ENCODE measurements at places on chromosomes 4 and X.

GRCh38 chr4:128538111-128538882, 250.7 kb upstream of the PGRMC2 start:
- DNase-seq: no peak

- DNase-seq: no peak
Observed at GRCh38 chr4:140931911-140932310, 175.7 kb upstream of the TBC1D9 start.

- DNase-seq: no peak
Observed at GRCh38 chrX:48083212-48083611, 11.8 kb upstream of the ZNF630 start.

GRCh38 chr4:20249333-20249732, 2.4 kb upstream of the SLIT2 start:
- DNase-seq: no peak

DNA sequence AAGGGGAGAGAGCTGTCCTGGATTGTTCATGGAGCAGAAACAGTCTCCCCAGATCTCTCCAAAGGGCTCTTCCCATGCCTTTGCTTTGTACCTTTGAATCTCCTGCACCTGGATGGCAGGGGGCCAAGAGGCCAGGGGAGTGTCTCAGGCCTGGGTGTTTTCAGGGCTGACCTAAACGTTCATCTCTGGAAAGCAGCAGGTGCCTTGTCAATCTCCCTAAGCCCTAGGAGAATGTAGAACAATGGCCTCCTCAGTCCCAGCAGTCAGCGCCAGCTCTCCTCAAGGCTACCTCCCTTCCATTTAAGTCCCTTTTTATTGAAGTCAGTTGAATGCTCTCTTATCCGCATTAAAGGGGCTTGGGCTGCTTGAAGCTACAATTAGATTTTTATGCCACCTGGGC, 31.2 kb upstream of the NSUN7 start:
- DNase-seq: no peak

GRCh38 chr4:113811359-113811758, 49.8 kb upstream of the CAMK2D start:
- DNase-seq: no peak

- DNase-seq: no peak
Observed at GRCh38 chrX:105168577-105168976, 51.9 kb downstream of the TEX13A start.

- DNase-seq: no peak
Observed at GRCh38 chr4:70496231-70496630, 22.1 kb upstream of the AMTN start.

- no peak for DNase-seq
Observed at GRCh38 chr4:85420831-85421230, 54.1 kb upstream of the ARHGAP24 start.

- DNase-seq: no peak
Observed at GRCh38 chrX:113906168-113906567, 677.7 kb upstream of the HTR2C start.

DNA sequence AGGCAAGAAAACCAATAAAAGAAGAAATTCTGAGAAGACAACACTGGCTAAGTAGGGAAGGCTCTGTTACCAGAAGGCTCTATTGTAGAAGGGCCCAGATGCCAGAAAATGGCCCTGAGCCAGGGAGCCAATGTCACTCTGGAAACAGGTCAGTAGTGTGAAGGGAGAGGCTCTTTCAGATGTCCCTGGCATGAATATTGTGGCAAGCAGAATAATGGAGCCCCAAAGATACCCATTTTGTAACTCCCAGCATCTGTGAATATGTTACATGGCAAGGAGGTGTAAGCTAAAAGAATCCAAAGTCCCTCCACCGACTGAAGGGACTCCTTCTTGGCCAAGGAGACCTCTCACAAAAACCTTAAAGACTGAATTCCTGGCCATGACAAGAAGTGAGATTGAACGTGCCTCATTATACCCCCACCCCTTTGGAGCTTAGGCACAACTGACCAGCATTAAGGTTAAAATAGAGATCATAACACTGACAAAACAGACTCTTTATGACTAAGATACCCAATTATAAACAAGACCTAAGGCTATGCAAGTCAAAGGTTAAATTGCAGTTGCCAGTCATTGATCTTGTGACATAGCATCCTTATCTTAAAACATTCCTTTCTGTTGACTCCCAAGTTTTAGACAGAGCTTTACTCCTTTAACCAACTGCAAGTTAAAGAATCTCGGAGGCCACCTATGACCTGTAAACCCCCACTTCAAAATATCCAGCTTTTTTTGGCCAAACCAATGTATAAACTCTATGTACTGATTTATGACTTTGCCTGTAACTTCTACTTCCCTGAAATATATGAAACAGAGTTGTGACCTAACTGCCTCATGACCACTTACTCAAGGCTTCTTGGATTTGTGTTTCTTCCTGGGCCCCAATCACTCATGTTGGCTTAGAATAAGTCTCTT, 42.2 kb upstream of the SMIM10 start:
- no peak for DNase-seq

GRCh38 chrX:107508925-107509324, 59.5 kb downstream of the FRMPD3 start:
- no peak for DNase-seq

- DNase-seq: no peak
Observed at GRCh38 chr4:84925558-84925957, 40.9 kb downstream of the WDFY3 start.

DNA sequence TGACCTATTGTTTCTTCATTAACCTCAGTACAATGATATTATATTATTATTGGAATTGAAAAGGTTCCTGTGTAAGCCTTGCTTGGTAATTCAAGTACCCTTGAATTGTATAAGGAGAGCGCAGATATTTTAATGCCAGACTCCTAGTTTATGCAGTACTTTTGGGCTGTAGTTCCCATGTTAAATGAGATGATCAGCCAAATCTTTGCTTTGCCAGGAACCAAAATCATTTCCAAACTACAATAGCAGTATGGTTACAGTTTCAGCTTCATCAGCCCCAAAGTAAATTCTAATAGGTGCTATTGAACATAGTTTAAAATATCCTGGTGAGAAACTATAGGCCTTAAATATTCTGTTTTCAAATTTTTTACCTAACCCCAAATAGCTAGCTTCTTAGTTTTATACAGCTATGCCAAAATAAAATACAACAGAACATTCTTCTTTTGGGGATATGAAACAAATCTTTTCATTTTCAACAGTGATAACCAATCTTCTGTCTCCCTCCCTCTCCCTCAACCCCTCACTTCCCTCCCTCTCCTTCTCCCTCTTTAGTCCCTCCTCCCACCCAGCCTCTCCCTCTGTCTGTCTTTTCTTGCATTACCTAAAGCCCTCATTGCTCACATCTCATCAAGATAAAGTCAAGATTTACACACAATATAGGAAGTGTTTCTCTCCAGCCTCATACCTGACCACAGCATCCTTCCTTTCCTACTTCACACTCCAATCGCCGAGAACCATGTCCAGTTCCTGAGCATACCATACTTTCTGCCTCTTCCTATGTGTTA, 190.1 kb downstream of the SHROOM3 start:
- no peak for DNase-seq

GRCh38 chr4:110614976-110615352, 7.9 kb downstream of the PITX2 start:
- no peak for DNase-seq

- no peak for DNase-seq
Observed at GRCh38 chr4:113131136-113131535, 81.7 kb downstream of the ANK2 start.

- DNase-seq: no peak
Observed at GRCh38 chr4:103915224-103915869, 195.6 kb upstream of the TACR3 start.

GRCh38 chr4:115866364-115866896, 753.0 kb upstream of the NDST4 start:
- DNase-seq: no peak

GRCh38 chrX:136425996-136426395, 61.8 kb upstream of the BRS3 start:
- no peak for DNase-seq

GRCh38 chrX:130173190-130173895, 1.6 kb downstream of the RAB33A start:
- no peak for DNase-seq

DNA sequence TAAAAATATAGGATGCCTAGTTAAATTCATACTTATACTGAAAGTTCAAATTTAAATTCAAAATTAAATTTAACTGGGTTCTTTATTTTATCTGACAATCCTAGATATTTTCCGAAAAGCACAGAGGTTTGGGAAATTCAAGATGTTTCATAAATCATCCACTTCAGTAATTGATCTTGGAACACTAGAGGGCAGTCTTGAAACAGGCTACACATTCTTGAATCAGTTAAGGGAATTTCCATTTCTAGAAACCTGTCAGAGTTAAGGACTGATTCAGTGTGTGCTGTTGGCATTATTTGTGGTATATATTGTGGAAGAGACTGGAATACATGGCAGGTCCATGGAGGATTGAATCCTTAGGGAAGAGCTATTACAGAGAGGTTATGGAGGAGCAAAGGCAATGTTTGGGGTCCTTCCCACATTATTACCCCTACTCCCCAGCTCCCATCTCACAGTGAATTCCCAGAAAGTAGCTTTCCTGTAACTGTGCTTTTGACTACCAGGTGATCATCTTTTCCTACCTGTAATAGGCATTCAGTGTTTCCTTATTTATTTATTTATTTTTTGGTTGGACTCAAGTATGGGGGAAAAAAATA, 92.9 kb downstream of the EGF start:
- DNase-seq: no peak
